ENCODE measurements at places on chromosomes 12 and 14.

DNA sequence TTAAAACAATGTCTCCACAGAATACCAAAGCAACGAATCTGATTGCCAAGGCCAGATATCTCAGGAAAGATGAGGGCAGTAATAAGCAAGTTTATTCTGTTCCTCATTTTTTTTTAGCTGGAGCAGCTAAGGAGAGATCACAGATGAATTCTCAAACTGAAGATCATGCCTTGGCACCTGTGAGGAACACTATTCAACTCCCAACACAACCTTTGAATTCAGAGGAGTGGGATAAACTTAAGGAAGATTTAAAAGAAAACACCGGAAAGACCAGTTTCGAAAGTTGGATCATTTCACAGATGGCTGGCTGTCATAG, 994 bp downstream of the PRORP start:
- DNase-seq: no peak

GRCh38 chr12:80195074-80195726, 95.9 kb downstream of the OTOGL start:
- no peak for DNase-seq

DNA sequence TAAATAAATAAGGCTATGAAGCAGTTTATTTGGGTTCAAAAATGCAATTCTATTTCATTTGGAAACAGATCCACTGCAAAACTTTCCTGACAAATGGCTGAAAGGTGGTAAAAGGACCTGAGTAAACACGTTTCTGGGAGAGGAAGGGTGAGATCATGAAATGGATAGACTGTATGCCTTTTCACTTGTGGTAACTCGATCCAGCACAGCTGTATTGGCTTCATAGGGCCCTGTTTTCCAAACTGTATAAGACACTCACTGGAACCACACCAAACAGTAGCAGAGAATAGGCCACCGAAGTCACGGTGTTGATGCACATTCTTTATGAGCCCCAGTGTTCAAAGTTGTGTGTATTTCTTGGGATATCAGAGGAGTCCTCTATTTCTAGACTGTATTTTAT, 325.2 kb upstream of the DIO2 start:
- DNase-seq: no peak

- no peak for DNase-seq
Measured at GRCh38 chr14:53924753-53925152, 31.9 kb downstream of the BMP4 start.

DNA sequence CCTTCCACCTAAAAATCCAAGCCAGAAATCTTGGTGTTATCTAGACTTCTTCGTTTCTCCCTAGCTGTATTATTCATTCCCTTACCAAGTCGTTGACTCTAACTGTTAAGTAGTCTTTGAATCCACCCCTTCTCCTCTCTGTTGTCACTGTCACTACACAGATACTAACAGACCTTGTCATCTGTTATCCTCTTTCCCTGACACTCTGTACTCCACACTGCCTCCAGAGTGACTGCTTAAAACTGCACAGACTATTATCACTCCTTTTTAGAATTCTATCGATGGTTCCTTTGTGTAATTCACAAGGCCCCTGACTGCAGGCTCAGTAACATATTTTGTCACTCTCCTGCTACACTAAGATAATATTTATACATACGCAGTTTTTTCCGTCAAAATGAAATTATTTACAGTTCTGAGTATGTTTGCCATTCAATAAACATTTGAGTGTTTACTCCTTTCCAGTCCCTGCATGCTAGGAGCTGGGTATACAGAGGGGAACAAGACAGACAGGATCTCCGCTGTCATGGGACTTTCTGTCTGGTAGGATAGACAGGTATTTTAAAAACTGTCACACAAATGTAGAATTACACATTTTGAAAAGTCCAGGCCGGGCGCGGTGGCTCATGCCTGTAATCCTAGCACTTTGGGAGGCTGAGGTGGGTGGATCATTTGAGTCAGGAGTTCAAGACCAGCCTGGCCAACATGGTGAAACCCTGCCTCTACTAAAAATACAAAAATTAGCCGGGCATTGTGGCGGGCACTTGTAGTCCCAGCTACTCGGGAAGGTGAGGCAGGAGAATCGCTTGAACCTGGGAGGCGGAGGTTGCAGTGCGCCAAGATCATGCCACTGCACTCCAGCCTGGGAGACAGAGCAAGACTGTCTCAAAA, 3.8 kb downstream of the MARS1 start:
- DNase-seq: no peak

GRCh38 chr12:112031472-112031871, 18.2 kb downstream of the ERP29 start:
- no peak for DNase-seq
